ENCODE measurements at places on chromosomes 11 and 22.

DNA sequence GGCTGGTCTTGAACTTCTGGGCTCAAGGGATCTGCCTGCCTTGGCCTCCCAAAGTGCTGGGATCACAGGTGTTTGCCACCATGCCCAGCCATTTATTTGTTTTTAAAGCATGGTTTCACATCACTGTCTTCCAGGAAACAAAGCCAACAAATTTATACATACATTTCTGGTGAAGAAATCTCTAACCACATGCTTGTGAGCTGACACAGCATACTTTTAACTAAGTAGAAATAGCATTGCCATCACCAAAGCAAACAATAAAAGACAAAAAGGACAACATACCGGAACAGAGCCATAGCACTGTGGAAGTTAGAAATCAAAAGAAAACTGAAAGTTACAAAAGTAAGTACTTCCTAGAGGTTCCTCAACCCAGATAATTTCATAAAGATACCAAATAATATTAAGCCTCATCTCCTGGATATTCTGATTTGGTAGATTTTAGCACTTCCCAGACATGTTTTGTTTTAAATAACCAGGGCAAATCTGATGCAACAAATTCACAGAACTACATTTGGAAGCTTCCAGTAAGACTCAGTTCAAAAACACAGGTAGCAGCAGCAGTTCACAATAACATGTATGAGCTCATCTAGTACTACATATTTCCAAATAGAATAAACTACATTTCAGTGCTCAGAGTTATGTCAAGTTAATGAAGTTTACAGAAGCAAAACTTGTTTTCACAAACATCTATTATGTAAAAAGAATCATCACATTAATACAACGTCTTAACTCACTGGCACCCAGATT lies 70.6 kb downstream of the RRAS2 start:
- no peak for DNase-seq

GRCh38 chr11:2760196-2760871 lies 60.5 kb upstream of the KCNQ1OT1 start:
- DNase-seq = peak; percentile 5

GRCh38 chr22:28155808-28156207 lies 236.8 kb upstream of the PITPNB start:
- no peak for DNase-seq

DNA sequence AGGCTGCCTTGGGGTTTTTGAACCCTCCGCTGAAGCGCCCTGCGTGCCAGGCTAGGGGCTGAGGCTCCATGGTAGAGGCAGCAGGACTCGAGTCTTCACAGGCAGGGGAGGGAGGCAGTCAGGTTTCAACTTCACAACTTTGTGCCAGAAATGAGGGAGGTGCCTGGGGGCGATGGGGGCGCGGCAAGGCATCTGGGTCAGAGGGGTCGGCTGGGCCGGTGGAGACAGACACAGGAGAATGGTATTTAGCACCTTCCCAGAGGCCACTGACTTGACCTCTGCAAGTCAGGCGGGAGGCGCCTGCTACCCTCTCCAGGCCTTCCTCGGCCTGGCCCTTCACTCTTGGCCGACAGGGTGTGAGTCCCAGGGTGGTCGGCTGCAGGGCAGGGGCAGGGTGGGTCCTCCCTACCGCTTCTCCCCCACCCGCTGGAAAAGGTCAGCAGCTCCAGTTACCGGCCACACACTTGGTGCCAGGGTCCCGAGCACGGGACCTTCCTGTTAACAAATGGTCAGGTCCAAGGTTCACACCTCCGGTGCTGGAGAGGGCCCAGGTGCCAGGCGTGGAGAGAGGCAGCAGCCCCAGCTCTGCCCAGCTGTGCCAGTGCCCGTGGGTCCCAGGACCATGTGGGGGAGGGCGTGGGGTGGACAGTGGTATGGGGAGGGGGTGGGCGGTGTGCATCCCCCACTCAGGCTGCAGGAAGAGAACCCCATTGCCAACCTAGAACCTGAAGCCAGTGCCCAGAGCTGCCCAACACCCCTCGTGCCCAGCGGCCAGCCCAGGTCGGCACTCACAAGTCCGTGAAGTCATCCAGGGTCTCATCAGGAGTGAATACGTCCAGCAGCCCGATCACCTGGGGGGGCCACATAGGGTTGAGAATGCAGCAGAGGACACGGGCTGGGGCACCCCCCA lies 3.8 kb downstream of the MAPK12 start:
- DNase-seq = no peak

GRCh38 chr11:29272019-29272654 lies 744.7 kb downstream of the KCNA4 start:
- DNase-seq = no peak

GRCh38 chr11:134981835-134982234 lies 569.8 kb upstream of the B3GAT1 start:
- no peak for DNase-seq

DNA sequence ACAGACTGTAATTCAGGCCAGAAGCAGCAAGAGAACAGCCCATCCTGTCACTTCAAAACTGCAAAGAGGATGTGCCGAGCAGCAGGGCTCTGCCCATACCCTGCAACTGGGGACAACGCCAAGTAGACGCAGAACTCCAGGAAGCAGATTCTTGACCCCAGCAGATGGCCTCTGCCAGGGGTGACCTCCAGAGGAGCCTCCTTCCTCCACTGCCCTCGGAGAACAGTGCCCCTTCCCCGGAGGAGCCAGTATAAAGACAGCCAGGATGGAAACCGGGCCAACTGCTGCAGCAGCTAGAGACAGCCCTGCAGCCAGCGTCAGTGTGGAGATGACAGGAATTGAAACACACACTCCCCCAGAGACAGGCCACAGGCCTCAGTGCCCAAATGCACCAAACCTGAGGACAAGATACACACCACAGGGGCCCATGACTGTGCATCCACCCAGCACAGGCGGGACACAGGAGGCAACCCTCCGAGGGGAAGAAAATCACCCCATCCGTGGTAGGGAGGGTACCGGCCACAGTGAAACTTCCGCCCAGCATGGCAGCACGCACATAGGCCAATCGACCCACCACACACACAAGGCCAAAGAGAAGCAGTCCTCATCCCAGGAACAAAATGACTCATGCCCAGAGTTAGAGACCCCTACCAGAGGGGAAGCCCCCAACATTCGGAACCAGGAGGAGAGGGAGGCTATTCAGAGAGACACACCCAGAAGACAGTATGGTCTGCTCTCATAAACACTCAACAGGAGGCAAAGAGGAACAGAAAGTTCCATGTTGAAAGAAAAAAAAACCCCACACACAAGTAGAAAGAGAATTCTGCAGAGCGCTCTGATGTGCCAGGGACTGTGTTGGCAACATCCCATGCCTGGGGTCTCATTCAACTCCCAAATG lies 5.6 kb downstream of the AHNAK start:
- DNase-seq = no peak

DNA sequence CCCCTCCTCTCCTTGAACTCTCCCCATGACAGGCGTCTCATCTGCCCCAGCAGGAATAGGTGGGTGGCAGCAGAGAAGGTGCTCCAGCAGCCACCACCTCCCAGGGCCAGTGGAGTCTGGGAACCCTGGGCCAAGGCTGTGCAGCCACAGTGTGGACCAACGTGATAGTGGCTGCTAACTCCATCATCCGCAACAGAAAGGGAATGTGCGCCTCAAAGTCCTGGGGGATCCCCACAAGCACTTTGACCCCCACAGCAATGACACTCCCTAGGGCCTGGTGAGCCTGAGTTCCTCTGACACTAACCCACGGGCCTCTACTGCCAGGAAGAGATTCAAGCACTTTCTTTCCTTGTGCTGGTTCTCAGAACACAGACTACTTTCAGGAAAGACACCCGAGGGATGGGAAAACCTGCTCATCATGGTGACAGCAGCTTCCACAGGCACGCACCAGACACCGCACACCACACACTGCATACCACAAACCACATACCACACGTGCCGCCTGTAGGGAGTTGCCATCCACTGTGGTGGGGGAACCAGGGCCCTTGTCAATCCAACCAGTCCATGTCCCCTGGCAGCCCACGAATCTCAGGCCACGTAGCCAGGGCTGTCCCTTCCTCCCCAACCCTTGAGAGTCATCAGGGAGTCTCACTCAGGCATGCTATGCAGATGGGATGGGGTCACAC lies 3.4 kb upstream of the SLC25A1 start:
- DNase-seq = no peak

DNA sequence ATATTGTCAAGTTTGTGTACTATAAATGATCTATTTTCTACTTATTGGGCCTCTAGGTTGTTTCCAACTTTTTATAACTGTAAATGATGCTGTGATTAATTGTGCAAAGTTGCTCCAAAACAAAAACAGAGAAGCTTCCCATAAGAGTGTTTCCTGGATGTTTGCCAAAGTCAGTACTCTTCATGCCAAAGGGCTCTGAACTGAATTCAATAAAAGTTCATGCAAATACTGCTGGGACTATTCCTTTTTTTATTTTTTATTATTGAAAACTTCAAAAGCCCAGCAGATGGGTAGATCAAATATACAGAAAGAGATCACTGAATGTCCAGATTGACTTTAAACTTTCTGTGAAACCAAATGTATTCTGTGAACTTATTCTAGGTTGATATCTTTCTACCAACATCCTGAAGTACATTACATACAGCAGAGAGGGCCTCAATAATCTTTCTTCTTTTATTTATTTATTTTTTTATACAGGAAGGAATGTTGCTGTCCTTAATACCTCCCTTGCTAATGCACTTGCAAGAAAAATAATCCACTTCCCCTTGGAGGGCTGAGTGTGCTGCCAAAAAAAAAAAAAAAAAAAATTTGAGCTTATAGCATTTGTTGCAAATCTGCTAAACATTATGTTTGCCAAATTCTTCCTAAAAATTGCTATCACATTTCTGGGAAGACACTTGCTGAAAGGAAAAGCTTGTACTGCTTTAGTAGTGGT lies 53.0 kb downstream of the CTSC start:
- DNase-seq = no peak

DNA sequence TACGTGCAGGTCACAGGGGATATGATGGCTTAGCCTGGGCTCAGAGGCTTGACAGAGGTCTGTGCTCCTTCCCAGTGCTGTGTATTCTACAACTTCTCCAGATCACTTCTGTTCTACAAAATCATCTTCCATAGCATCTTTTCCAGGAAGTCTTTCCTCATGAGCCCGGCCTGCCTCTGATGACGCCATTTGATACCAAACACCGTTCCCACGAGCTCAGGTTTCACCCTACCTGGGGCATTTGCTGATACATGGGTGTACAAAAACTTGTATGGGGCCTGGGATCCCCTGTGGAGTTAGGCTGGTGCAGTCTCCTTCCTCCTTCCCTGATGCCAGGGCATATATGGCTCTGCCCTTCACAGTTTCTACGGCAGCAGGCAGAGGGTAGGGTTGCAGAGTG lies 78.7 kb downstream of the NECTIN1 start:
- no peak for DNase-seq

DNA sequence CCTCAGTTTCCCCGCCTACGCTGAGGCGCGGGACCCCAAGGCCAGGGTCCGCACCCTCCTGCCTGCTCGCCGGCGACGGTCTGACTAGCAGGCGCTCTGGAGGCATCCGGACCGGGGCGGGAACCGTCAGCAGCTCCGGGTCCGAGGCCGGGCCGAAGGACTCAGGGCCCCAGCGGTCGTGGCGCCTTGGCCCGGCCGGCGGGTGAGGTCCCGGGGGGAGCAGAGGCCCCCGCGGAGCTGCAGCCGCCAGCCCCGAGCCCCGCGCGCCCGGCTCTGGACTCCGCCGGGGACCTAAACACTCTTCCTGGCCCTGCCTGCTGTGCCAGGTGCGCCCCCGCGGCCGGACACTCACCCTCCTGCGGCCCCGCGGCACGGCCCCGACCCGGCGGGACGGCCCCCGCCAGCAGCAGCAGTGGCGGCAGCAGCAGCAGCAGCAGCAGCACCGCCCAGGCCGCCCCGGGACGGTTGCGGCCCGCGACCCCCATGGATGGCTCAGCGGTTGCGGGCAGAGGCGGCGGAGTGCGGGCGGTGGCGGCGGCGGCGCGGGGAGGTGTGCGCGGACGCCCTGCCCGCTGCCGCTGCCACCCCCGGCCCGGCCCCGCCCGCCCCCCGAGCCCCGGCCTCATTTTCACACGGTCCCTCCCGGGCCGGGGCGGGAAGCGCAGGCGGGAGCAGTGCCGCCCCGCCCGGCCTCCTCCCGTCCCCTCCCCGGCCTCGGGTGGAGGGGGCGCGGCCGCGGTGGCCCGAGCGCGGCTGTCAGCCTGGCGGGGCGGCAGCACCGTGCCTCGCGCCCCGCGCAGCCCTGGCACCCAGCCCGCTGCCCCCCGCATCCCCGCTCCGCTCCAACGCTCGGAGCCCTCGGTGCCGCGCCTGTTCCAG lies at the start of gene SCUBE2:
SCUBE2 (minus strand) TSS at position 556 of the 879 bp plus-strand sequence; CDS start at position 485, 71 bp downstream.
- no peak for DNase-seq

- no peak for DNase-seq
Measured at GRCh38 chr11:126492331-126493082, 137.0 kb downstream of the ST3GAL4 start.

DNA sequence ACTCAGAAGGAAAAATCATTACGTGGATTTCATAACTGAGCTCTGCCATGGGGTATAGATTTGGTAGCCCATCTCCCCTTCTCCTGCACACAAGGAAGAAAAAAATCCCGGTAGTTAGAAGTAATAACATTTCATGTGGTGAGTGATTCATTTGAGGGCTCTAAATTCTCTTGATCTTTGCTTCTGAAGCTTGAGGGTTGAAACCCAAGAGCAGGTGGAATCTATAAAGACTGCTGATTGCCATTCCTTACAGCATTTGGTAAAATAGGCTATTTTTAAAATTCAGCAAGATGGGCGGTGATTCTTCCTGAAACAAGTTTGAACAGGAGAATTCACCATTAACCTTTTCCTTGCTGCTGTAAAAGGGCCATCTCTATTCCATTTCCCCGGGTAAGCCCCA lies 266.1 kb downstream of the CADM1 start:
- no peak for DNase-seq

- DNase-seq = no peak
Measured at GRCh38 chr11:61499816-61500491, 8.6 kb upstream of the LRRC10B start.

DNA sequence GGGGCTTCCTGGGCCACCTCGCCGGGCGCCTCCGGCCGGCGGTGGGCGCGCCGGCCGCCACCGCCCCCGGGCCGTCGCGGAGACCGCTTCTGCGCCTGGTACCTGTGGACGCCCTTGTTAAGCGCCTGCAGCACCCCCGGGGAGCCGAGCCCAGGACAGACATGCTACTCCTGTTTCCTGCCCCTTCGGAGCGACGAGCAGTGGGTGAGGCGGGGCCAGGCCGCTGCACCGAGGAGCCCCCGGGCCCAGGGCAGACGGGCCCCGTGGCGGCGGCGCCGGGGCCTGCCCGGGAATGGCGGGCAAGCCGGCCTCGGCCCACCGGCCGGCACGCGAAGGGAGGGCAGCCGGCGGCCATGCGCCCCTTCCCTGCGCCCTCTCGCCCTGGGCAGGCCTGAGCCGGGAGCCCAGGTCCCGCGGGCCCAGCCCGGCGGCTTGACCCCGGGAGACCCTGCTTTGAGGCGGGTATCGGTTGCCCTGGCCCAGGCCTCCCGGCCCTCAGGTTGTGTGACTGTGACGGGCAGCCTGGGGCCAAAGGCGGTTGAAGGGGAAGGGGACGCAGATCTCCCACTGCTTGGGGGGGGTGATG lies 789 bp upstream of the KDM2A start:
- DNase-seq = peak; percentile 45

GRCh38 chr11:129312730-129313503 lies 62.7 kb upstream of the BARX2 start:
- no peak for DNase-seq

Measured in activated CD4-positive, alpha-beta T cell treated with anti-CD3 and anti-CD28 coated beads for 1 hour (primary cell).